ENCODE measurements at places on chromosomes 6 and 20.

DNA sequence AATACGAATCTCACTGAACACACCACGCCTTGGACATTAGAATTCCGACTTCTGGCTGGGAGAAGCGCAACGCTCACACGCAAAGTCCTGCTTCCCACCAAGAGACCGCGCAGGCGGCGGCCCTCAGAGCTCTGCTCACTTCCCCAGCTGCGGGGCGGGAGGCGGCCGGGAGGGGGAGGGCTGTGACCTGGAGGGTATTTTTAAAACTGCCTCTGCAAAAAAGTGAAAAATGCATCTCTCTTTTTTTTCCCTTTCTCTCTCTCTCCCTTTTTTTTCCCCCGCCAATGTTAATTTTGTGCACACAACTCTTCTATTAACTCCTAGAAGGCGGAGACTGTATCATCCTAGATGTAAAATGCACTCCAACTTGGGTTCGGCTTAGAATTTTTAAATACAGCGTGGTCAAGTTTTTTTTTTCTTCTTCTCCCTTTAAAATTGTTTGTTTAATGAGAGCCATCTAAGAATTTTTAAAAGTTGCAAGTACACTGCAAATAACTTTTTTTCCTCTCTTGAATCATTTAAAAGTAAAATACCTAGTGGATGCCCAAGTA, 66.4 kb downstream of the STX11 start:
- DNase-seq: no peak

DNA sequence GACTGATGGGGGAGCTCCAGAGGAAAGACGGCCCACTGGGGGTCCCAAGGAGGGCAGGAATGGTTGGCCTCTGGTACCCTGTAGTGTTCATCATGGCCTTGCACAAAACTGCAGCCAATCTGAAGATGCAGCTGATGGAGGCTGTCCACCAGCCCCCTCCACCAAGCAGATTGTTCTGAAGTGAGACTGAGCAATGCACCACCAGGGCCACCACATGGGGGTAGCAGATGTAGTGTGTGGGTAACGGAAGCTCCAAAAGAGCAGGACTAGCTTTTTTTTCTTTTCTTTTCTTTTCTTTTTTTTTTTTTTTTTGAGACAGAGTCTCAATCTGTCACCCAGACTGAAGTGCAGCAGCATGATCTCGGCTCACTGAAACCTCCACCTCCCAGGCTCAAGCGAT, 181.0 kb upstream of the MYLIP start:
- DNase-seq: no peak

DNA sequence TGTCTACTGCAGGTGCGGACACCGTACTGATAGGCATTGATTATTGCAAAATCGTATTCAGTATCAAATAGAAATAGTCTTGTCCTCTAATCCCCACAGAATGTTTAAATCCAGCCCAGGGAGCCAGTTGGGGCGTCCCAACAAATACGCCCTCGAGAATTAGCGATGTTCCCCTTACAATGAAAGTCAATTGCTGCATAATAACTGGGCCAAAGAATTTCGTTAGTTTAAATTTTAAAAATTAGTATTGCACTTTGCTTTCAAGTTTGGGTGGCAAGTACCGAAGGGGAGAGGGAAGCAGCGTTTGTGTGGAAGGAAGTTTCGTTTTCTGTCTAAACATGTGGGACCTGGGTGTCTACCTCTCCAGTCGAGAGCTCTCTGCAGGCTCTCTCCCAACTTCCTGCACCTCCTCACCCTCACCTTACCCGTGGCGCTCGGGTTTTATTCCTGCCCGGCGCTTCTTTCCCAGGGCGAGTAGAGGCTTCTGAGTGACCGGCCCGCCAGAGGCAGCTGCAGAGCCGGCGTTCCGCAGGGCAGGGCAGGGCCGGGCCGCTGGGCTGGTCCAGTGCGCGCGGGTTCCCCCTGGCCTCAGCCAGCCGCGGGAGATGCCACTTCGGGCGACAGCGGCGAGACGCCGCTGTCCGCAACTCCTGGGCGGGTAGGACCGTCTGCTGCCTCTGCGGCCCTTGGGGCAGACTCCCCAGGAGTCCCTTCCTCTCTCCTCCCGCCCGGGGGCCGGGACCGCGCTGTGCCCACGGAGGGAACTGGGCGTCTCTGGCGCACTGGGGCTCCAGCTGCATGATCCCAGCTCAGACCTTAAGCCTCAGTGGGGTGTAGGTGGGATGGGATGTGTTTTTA, 862 bp upstream of the TFAP2C start:
- DNase-seq: no peak

DNA sequence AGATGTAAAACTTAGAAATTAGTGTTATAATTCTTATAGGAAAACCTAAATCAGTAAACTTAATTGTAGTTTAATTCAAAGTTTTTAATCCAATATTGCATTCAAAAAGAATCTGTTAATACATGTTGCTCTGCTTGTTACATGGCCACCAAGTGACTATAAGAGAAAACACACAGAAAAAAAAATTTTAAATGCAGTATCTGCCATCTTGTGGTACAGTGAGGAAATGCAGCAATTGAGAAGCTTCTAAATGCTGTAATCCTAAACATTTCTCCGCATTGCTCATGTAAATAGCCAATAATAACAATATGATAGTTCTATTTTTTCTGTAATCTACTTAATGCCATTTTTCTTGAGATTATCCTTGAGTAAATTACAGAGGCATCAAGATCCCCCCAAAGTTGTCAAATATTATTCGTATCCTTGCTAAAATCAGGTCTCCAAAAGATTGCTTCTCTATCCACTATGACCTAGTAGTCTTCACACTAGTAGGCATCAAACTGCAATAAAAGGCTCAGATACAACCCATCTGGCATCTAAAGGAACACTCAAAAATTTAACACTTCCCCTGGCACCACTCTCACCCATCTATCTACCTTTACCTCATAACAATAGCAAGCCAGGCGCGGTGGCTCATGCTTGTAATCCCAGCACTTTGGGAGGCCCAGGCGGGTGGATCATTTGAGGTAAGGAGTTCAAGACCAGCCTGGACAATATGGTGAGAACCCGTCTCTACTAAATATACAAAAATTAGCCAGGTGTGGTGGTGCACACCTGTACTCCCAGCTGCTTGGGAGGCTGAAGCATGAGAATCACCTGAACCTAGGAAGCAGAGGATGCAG, 34.6 kb downstream of the HDAC2 start:
- DNase-seq: peak; percentile 32

DNA sequence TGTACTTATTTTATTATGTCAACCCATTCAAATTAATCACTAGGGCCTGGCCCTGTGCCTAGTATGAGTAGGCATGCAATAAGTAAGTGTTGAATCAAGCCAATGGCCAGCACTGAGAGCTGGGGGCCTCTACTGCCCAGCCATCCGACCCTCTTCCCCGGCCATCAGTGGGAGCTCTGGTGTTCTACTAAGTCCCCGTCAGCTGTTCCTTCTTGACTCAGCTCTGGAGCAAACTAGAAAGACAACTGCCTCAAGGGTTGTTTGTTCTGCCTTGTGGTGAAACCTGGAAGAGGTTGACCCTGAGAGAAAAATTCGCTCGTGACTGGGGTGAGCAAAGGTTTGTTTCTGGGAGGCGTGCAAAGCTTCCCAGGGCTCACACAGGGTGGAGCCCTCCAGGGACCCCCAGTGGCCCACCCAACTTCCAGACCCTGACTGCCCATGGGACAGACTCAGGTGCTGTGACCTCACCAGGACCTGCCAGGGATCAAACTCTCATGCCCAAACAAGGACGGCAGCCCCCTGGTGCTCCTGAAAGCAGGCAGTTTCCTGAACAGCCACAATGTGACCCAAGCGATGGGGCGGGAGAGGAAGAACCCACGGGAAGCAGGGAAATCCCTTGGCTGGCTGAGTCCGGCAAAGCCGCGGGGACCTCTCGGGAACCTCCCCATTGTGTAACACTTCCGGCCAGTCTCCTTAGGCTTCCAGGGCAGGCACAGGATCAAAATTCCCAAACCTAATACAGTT, 50.4 kb downstream of the BANF2 start:
- DNase-seq: no peak

DNA sequence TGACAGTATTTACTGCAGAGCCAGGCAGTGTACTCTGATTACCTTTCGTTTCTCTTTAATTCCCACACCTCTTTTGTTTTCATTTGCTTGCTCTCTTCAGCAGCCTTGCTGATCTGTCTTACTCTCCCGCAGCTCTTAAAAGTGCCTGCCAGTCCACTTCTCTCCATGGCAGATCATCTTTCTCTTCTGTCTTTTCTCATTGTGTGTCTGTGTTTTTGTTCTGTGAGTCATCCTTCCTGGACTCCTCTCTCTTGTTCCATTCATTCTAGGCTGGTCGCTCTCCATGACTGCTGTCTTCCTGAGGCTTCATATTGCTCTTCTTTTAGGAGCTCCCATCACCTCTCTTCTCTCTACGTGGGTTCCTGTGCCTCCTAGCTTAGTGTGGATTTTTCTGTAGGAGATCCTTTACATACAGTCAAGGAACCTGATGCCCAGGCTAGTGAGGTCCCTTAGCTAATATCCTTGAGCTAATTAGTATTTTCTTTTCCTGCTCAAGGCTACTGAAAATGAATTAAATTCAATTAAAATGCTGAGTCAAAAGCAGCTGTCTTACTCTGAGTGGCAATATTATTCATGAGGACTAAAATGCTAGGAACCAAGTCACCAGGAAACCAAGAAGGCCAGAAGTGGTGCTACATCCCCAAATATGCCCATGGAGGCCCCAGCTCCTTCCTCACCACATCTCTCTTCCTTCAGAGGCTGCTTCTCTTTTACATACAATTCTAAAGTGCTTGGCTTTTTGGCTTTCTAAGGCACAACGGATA, 86.1 kb downstream of the SLX4IP start:
- DNase-seq: no peak

GRCh38 chr6:98945311-98946115, 2.2 kb downstream of the FBXL4 start:
- DNase-seq: no peak

DNA sequence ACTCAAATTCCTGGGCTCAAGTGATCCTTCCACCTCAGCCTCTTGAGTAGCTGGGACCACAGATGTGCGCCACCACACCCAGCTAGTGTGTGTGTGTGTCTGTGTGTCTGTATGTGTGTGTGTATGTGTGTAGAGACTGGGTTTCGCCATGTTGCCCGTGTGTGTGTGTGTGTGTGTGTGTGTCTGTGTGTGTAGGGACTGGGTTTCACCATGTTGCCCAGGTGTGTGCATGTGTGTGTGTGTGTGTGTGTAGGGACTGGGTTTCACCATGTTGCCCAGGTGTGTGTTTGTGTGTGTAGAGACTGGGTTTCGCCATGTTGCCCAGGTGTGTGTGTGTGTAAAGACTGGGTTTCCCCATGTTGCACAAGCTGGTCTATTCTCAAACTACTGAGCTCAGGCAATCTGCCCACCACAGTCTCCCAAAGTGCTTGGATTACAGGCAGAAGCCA, 28.3 kb downstream of the CDK5RAP1 start:
- no peak for DNase-seq

GRCh38 chr6:37048851-37049757, 43.6 kb downstream of the FGD2 start:
- DNase-seq: no peak

GRCh38 chr6:28634761-28635546, 109.3 kb downstream of the GPX5 start:
- peak; percentile 71 for DNase-seq

DNA sequence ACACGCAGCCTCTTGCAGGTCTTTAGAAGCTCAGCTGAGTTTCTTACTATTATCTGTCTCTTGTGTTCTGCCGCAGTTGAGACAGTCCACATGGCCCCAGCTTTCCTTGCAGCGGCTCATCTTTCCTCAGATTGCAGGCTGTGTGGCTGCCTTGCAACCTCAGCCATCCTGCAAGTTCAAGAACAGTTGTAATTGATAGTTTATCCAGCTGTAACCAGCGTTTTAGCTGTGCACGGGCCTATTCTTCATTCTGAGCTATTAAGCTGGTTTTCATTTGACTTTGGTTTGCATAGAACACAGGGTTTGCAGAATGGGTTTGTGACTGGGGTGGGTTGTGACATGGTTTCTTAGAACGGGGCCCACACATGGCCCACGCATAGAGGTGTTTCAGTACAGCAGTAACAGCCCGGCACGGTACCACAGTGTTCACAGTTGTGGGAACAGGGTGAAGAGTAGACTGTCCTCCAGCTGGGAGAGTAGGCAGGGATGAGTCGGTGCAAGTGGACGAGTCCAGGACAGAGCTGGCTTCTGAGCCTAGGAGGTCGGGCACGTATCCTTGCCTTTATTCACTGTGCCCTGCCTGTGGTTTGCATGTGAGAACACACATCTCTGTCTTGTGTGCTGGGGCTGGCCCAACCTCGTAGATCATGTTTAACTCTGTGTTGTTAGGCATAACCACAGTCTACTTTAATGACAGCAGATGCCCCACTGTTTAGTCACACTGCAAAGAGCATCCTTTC, 89.2 kb downstream of the RPP40 start:
- DNase-seq: no peak

DNA sequence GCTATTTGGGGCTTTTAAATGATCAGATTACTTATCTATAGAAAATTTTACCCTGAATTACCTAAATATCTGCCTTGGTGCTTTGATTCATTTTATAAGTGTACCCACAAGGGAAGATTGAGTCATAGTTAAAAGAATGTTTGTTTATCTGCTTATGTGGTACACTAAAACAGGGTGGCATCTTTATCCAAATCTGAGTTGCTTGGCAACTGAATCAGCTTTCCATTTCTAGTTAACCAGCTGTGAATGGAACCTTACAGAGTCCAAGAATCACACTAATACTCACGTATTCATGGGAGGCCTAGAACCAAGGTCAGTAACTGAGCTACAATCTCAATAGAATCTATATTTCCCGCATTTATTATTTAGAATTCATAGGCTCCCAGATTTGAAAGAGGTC, 44.0 kb upstream of the CAP2 start:
- DNase-seq: no peak

GRCh38 chr20:17421493-17421892, 109.7 kb downstream of the BFSP1 start:
- DNase-seq: no peak

DNA sequence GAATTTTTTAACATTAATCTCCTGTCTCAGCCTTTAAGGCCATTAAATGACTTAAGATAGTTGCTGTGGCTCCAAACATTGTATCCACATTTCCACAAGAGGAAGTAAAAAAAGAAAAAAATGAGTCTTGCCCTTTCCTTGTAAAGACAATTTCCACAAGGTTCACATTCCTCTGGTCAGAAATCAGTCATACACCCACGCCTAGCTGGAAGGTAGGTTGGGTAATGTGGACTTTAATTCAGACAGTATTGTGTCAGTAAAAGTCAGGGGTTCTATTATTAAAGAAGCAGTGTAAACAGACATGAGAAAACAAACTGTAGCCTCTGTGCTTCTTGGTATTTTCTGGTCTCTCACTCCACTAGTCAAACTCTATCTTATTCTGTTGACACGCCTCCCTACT, 682.0 kb downstream of the GRIK2 start:
- DNase-seq: no peak

GRCh38 chr6:18390476-18390875, 3.3 kb downstream of the RNF144B start:
- DNase-seq: no peak

DNA sequence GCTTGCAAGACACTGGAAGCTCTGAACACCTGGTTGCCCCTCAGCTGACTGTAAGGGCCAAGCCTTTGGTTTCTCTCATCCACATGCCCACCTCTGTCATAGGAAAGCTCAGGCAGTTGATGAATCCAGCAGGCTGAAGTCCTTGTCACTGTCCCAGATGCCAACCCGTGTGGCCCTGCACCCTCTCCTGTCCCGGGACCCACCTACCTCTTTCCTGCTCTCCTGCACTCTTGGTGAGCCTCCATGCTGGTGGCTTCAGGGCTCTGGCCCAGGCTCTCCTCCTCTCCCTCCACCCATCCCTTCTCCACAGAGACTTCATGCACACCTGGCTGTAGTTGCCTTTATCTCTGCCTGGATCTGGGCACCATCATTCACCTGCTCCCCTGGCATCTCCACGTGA, 4.0 kb upstream of the GID8 start:
- no peak for DNase-seq

GRCh38 chr6:34544776-34545471, 11.2 kb downstream of the SPDEF start:
- peak; percentile 48 for DNase-seq

GRCh38 chr20:31870726-31871617, 538 bp downstream of the TTLL9 start:
- peak; percentile 72 for DNase-seq

Data from right kidney (tissue), 9 donors.